ENCODE measurements at places on chromosomes 4 and X.

- no peak for DNase-seq
- H3K36me3 ChIP-seq, result no peaks in the 10 kb centered on the region
- peaks cover 31% of the 10 kb centered on the region for H3K27me3 ChIP-seq
- H3K27ac ChIP-seq, result no peak within 1 kb of the TSS
Observed at GRCh38 chr4:25654971-25655963, at the start of gene SLC34A2. Gene SLC34A2, plus strand, starts transcription at chr4:25655851. Its CDS starts 6,650 bp downstream, at chr4:25662501.

GRCh38 chr4:59126159-59126558 lies 2016.0 kb upstream of the IGFBP7 start:
- H3K4me3 ChIP-seq, result no peak overlapping the region
- no peak for DNase-seq
- H3K4me1 ChIP-seq, result no peaks in the 10 kb centered on the region
- H3K36me3 ChIP-seq, result no peaks in the 10 kb centered on the region
- H3K27me3 ChIP-seq, result no peaks in the 10 kb centered on the region

- H3K4me3 ChIP-seq, result no peak overlapping the region
- no peaks in the 10 kb centered on the region for H3K4me1 ChIP-seq
- peaks cover 13% of the 10 kb centered on the region for H3K27me3 ChIP-seq
- no peak for DNase-seq
- no peaks in the 10 kb centered on the region for H3K36me3 ChIP-seq
Observed at GRCh38 chrX:151970661-151971060, 3.8 kb downstream of the GABRE start.

- no peaks in the 10 kb centered on the region for H3K36me3 ChIP-seq
- no peaks in the 10 kb centered on the region for H3K27me3 ChIP-seq
Observed at GRCh38 chr4:105555409-105555808, 3.0 kb downstream of the ARHGEF38 start.

DNA sequence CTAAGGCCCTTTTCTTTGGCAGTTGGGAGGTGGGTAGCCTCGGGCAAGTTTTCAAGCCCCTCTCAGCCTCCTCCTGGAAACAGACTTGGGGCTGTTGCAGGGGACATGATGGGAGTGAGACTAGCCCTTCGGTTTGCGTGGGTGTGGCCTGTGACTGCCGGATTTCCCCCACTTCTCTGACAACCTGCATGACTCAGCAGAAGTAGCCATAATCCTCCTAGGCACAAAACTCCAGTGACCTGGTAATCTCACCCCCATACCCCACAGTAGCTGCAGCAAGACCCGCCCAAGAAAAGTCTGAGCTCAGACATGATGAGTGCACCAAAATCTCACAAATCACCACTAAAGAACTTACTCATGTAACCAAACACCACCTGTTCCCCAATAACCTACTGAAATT lies 433.7 kb upstream of the AMOT start:
- no peaks in the 10 kb centered on the region for H3K36me3 ChIP-seq
- H3K27ac ChIP-seq, result no peak overlapping the region
- H3K4me3 ChIP-seq, result no peak overlapping the region
- H3K27me3 ChIP-seq, result no peaks in the 10 kb centered on the region
- DNase-seq, result no peak
- H3K4me1 ChIP-seq, result no peaks in the 10 kb centered on the region
